Stimulated activated CD4-positive, alpha-beta T cell treated with anti-CD3 and anti-CD28 coated beads, Interleukin-4, amount 100 ng/mL, for 1 hour (primary cell): ENCODE measurements at places on chromosomes 3 and 15.
A peak's percentile ranks its signal among the peaks of the same experiment; 100 is the strongest.

DNA sequence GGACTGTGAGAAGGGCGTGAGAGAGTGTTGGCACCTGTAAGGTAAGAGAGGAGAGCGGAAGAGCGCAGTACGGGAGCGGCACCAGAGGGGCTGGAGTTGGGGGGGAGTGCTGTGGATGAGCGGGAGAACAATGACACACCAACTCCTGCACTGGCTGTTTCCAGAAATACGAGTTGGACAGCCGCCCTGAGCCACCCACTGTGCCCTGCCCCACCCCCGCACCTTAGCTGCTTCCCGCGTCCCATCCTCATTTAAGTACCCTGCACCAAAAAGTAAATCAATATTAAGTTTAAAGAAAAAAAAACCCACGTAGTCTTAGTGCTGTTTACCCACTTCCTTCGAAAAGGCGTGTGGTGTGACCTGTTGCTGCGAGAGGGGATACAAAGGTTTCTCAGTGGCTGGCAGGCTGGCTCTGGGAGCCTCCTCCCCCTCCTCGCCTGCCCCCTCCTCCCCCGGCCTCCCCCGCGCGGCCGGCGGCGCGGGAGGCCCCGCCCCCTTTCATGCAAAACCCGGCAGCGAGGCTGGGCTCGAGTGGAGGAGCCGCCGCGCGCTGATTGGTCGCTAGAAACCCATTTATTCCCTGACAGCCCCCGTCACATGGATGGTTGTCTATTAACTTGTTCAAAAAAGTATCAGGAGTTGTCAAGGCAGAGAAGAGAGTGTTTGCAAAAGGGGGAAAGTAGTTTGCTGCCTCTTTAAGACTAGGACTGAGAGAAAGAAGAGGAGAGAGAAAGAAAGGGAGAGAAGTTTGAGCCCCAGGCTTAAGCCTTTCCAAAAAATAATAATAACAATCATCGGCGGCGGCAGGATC, at the start of gene SOX2:
TSS of gene SOX2 (plus strand) at position 601 of the 811 bp plus-strand sequence. CDS start 436 bp downstream, outside the sequence.
- DNase-seq: peak; percentile 28

GRCh38 chr3:38627956-38628355, 21.5 kb downstream of the SCN5A start:
- DNase-seq: peak; percentile 14

DNA sequence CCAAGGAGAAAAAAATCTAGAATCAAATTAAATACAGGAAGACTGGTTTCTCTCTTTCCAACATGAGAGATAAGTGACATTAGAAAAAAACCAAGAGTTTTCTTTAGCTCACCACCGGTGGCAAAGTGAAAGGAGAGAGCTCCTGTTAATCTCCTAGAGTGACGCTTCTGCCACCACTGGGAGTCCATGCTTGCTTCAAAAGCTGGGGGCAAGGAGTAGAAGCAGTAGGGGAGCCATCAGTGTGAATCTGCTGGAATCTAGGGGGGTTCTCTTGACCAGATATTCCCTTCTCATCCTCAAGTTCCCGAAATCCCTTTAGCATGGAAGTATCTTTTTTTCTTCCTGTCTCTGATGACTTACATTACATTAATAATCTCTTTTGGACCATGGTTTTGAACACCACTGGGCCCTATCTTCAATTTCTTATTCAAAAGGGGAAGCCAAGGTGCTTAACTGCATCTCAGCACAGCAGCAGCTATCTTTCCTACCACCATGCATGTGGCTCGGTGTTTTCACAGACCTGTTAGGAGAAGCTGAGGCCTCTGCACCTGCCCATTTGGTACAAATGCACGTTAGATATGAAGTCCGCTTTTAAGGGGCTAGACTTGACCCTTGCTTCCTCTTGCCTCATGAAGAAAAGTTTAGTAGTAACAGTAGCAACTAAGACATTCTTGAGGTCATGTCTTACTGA, 6.6 kb upstream of the ICE2 start:
- no peak for DNase-seq

GRCh38 chr15:35471024-35471423, 74.9 kb downstream of the DPH6 start:
- no peak for DNase-seq

- no peak for DNase-seq
Measured at GRCh38 chr3:123340336-123340735, 108.6 kb downstream of the ADCY5 start.

GRCh38 chr3:23055733-23056376, 147.3 kb upstream of the UBE2E2 start:
- no peak for DNase-seq
